ENCODE measurements at places on chromosomes 5 and 9.

DNA sequence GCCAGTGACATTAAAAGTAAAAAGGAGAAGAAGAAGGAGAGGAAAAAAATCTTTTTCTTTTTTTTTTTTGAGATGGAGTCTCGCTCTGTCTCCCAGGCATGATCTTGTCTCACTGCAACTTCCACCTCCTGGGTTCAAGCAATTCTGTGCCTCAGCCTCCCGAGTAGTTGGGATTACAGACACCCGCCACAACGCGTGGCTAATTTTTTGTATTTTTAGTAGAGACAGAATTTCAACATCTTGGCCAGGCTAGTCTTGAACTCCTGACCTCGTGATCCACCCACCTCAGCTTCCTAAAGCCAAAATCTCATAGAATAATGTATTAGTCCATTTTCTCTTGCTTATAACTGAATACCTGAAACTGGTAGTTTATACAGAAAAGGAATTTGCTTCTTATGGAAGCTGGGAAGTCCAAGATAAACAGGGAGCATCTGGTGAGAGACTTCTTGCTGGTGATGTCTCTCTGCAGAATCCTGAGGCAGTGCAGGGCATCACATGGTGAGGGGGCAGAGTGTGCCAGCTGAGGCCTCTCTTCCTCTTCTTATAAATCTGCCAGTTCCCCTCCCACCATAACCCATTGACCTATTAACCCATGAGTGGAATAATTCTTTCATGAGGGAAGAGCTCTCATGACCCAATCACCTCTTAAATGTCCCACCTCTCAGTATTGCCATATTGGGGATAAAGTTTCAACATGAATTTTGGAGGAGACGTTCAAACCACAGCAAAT lies 466.3 kb downstream of the GADD45G start:
- DNase-seq: no peak

DNA sequence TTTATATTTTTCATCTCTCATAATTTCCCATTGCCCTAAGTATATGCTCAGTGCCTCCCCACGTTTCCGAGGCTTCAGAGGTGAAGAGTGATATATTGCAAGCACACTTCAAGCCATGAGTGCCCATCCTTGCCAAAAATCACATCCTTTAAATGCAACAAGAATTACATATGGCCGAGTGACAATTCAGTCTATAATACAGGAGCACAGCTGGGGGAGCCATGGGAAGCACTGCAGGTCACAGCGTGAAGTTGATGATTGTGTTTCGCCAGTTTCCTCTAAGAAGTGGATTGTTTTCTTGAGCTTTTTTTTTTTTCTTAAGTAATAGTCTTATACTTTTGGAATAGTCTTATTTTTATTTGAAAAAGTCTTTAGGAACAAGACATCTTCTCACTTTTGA lies 61.1 kb downstream of the MTRR start:
- DNase-seq: no peak

DNA sequence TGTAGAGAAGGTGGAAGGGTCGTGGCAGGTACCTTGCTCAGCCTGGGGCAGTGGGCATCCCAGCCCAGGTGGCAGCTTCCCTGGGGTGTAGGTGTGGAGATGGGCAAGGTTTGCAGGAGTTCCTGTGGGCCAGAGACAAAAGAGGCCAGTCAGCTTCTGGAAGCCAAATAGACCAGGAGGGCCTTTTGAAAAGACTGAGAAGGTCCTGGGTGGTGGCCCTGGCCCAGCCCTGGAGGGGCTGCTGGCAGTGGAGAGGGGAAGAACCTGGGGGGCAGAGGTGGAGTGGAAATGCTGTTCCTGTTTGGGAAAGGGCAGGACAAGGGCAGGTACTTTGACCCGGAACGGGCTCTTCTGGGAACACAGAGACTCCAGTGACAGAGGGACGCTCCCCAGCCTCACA lies 7.0 kb upstream of the IL3 start:
- no peak for DNase-seq

DNA sequence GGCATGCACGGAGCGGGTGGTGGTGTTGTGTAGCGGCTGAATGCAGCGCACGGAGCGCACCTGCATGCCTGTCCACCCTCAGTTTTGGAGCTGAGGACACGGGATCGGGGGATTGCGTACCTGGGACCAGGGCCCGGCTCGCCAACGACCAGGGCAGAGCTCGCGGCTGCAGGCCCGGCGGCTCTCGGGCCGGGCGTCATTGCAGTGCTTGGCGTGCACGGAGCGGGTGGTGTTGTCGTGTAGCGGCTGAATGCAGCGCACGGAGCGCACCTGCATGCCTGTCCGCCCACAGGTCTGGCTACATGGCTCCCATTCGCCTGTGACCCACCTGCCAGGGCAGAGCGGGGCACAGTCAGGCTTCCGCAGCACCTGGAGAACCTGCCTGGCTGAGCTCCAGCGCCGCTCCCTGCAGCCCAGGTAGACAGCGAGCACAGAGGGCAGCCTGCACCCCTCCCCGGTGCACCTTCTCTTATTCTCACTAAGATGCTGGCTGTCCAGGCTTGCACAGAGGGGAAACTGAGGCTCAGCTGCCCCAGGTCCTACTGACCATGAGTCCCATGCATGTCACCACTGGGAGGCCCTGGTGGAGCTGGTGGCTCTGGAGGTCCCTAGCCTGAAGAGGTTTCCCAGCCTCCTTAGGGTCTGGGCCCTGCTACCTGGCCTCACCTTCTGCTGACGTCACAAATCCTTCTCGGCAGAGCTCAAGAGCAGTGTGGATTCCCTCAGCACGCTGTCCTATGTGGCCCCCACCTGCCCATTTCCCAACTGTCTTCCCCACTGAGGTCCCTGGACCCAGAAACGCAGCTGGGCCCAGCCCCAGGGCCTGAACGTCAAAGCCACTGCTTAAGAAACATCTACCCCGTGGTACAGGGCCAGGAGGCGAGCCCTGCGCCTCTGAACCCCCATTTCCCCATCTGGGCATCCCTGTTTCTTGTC lies 64.9 kb downstream of the ZNF354C start:
- no peak for DNase-seq

GRCh38 chr9:8802242-8802641 lies 1002.7 kb upstream of the DMAC1 start:
- no peak for DNase-seq

DNA sequence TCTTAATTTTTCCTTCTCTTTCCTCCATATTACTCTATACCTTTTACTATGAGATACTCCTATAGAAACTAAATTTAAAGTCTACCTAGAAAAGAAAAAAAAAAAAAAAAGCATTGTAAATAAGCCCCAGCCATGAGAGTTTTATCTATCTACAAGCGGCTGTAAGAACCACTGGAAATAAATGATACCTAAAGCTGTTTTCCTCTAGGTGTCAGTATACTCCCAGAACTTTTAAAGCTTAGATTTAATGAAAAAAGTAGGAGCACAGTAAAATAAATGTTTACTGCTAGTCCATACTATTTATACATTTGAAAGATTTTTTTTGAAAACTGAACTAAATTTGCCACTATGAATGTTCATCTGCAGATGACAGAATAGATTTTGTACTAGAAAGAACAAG lies 26.2 kb downstream of the TYRP1 start:
- DNase-seq: no peak

DNA sequence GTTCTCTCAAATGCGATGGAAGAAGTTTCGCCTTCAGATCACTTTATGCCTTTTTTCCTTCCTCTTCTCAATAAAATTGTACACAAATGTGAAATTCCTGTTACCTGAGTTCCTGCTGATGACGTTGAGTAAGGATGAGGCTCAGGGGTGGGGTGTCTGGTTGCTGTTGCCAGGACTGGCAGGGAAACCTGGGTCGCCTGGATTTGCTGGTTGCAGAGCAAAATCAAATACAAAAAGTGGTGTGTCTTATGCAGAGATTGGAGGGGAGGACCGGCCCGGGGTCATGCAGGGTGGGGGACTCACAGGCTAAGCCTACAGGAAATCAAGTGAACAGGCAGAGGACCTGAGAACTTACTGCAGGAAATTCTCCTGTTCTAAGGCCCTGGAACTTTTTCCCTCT lies 39.2 kb downstream of the ANXA2R start:
- DNase-seq: no peak

DNA sequence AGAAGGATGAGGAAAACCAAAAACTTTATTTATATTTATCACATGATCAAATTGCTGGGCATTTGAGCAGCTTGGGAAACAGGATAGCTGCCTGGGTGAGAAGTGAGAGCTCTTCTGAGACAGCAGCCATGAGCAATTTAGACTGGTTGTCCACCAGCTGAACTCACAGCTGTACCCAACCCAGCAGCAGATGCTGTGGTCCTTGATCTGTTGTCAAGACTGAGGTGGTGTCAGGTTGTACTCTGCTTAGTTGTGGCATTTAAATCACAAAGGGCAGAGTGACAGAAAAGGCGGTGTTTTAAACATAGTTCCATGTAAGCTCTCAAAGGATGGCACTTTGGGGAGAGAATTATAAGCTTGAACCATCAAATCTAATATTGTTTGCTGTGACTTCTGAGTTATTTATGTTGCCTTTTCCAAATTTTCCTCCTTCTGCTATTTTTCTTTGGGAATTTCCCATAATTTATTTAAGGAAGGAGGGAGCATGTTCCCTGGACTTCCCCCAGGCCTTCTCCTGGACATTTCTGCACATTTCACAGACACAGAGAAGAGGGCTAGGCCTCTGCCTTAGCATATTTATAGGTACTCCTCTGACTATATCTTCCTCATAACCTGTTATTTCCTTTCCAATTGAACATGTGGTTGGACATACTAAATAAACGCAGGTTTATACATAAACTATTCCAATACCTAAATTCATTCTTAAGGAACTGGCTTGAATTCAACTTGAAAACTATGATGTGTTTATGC lies 117.7 kb upstream of the FER start:
- DNase-seq: no peak

DNA sequence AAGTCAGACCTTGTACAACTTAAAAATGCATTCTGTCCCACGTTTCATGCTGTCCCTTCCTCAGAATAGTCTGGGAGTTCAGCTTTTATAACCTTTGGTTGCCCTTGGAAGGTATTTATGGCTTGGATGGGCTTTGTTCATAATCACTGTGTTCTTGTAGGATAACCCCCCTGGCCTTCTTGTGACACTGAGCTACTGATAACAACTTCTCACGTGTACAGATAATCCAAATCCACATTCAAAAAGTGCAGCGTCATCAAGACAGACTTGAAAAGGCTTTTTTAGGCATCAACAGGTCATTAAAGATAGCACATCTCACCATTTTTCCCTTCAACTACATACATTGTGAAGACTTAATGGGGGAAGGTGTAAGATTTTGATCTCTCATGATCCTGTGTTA lies 42.0 kb downstream of the SLC1A3 start:
- no peak for DNase-seq

- DNase-seq: peak; percentile 15
These were observed at the start of gene TRIM7 for GRCh38 chr5:181204826-181205760. TSS of gene TRIM7 (minus strand) at chr5:181205196. CDS start at chr5:181205110, 86 bp downstream.

DNA sequence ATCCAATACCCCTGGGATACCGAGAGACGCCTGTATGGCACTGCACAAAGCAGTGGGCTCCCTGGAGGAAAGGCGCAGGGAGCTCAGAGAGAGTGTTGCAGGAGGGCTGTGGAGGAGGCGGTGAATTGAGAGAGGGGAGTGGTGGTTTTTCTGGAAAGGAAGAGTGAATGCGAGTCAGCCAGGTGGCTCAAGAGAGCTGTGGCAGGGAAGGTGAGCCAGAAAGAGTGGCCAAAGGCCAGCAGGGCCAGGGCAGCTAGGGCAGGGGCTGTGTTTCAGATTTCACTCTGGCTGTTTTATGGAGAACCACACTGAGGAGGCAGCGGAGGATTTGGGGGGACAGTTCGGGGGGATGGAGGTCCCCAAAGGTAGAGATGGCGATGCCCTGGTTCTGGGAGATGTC lies 13.0 kb upstream of the DAB2IP start:
- no peak for DNase-seq

DNA sequence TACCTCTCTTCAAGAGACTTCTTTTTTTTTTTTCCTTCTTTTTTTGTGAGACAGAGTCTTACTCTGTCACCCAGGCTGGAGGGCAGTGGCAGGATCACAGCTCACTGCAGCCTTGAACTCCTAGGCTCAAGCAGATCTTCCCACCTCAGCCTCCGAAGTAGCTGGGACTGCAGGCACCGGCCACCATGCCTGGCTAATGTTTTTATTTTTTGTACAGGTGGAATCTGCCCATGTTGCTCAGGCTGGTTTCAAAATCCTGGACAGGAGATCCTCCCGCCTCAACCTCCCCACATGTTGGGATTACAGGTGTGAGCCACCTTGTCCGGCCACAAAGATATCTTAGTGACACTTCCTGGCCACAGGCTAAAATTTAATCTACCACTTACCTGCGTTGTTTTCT lies 42.9 kb upstream of the F2RL1 start:
- no peak for DNase-seq

GRCh38 chr9:70811638-70812037 lies 309.8 kb downstream of the TRPM3 start:
- DNase-seq: no peak

DNA sequence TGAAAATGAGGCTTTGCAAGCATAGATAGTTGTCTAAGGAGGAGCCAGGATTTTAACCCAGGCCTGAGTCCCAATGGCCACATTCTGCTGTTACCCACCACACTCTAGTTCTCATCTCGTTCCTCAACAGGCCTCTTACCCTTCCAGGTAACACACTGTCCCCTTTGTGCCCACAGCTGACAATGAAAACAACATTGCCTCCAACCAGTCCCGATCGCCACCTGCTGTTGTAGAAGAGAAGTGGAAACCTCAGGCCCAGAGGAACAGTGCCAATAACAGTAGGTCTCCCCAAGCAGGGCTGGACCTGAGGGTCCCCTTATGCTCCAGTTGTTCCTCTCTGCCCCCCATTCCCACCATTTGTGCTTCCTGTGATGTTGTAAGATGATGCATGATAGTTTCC lies 30.4 kb downstream of the AMBP start:
- no peak for DNase-seq

GRCh38 chr5:96940586-96940985 lies 4.7 kb downstream of the LNPEP start:
- no peak for DNase-seq

GRCh38 chr5:142491270-142491669 lies 166.4 kb upstream of the SPRY4 start:
- DNase-seq: no peak

DNA sequence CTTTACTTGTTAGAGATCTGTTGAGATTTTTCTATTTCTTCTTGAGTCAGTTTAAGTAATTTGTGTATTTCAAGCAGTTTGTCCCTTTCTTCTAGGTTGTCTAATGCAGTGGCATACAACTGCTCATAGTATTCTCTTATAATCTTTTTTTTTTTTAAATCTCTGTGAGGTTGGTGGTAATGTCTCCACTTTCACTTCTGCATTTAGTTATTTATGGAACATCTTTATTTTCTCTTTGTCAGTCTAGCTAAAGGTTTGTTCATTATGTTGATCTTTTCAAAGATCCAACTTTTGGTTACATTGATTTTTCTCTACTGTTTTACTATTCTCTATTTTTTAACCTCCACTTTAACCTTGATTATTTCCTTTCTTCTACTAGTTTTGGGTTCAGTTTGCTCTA lies 13.8 kb downstream of the FOXE1 start:
- peak; percentile 54 for DNase-seq

GRCh38 chr9:126421567-126422428 lies 95.2 kb downstream of the MVB12B start:
- no peak for DNase-seq

GRCh38 chr5:3199962-3200755 lies 395.5 kb upstream of the IRX1 start:
- DNase-seq: no peak

All from naive B cell (primary cell).